ENCODE measurements at places on chromosomes 16 and 17.
A peak's percentile ranks its signal among the peaks of the same experiment; 100 is the strongest.

DNA sequence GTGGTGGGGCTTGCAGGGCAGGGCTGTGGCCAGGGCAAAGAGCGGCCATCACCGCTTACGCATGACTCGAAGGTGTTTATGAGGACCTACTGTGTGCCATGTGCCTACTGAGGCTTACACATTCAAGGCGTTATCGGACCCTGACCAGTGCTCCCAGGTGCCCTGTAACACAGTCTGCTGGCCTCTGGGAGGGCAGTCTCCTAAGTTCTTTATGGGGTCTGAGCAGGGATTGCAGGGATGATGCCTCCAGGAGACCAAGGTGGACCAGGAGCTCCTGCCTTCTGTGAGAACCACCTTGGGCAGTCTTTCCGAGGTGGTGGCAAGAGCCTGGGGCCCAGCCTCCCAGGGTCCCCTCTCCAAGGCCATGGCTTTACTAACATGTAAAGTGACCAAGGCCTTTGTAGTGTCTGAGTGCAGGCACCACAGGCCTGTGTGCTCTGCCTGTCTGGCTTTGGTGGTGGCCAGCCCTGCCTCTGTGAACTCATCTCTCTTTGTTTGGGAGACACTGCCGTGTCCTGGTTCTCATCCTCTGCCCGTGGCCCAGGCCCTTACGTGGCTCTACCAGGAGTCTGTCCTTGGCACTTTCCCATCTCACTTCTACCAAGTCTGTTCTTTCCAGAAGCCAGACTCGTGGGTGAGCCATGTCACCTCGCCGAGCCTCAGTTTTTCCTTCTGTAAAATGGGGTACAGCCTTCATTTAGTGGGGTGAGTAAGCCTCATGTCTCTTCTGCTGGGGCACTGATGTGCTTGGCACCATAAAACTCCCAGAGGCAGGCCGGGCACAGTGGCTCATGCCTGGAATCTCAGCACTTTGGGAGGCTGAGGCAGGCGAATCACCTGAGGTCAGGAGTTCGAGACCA is 3.4 kb upstream of the SYNGR2 start:
- DNase-seq: no peak

GRCh38 chr16:4628283-4628682 is 3.7 kb downstream of the MGRN1 start:
- no peak for DNase-seq

DNA sequence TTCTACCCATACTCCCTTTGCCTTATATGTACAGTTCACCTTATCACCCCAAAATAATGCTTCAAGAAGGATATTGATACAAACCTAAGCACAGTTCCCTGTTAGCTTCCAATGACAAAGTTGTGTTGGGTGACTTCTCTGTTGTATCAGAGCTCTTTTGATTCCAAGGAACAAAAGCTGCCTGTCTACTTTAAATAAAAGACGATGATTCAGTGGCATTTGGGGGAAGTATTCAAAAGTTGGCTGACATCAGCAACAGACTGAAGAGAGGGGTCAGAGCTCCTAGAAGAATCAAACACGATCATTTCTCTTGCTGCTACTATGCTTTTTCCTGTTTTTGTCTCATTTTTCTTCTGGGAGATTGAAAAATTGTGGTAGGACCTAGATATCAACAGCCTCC is 69.4 kb upstream of the CA10 start:
- no peak for DNase-seq

- DNase-seq: no peak
Measured at GRCh38 chr16:9824200-9825068, 357.8 kb downstream of the GRIN2A start.

- DNase-seq: no peak
Measured at GRCh38 chr17:15513856-15514459, 46.5 kb upstream of the CDRT4 start.

DNA sequence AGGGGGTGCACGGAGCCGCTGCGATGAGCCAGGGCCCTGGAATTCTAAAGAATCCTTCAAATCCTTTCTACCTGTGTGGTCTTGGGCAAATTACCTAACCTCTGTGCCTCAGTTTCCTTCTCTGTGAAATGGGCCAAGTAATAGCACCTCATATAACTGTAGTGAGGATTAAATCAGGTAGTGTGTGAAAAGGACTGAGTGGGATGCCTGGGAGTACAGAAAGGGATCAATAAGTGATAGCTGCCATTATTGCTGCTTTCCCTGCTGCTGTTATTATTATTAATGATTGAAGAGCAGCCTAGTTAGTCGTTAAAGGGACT is 958 bp downstream of the SCNN1G start:
- DNase-seq: no peak

DNA sequence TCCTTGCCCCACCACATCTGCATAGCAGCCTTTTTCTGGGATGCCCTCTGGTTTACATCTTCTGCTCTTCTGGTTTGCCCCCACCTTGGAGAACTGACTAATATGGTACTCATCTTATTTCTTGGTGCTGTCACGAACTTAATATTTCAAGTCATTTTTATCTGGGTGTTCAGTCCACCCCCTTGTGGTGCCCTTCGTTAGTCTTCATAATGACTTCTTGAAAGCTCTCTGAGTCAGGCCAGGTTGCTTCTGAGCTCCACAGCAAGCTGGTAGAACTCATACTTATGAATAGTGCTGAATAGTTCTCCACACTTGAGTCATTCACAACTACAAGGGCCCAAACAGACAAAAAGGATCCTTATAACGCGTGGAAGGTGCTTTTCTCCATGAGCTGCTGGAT is 35.8 kb upstream of the TEKT3 start:
- DNase-seq: peak; percentile 73

DNA sequence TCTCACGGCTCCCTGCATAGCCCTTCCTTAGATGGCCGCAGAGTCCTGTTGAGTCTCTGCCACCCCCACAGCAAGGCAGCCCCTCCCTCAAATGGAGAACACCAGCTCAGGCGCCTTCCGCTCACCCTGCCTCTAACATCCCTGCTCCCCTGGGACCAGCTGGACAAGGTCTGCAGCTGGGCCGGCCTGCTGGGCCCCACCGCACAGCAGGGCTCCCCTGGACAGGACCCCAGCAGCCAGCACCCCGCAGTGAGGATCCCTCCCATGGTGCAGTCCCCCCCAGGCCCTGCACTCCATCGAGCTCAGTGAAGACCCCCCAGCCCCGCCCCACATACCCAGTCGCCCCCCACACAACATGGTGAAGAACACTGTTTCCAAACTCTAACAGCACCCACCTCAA is 10.2 kb downstream of the ATP2A3 start:
- no peak for DNase-seq

- no peak for DNase-seq
Measured at GRCh38 chr16:56298116-56298515, 106.8 kb downstream of the GNAO1 start.

DNA sequence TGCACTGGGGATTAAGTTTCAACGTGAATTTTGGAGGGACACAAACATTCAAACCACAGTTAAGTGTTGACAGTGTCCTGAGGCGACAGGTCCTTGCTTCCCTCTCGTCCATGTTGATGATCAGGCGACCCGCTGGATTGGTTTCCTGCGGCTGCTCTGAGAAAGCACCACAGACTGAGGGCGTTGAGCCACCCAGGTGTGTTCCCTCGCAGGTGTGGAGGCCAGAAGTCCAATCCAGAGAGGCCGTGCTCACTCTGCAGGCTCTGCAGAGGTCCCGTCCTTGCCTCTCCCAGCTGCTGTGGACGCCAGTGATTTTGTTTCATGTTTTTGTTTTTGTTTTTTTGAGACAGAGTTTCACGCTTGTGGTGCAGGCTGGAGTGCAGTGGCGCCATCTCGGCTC is 22.4 kb upstream of the CBX2 start:
- DNase-seq: no peak

GRCh38 chr17:69523244-69523861 is 108.9 kb downstream of the MAP2K6 start:
- peak; percentile 54 for DNase-seq

- peak; percentile 74 for DNase-seq
Measured at GRCh38 chr16:78446486-78446885, 347.0 kb downstream of the WWOX start.

DNA sequence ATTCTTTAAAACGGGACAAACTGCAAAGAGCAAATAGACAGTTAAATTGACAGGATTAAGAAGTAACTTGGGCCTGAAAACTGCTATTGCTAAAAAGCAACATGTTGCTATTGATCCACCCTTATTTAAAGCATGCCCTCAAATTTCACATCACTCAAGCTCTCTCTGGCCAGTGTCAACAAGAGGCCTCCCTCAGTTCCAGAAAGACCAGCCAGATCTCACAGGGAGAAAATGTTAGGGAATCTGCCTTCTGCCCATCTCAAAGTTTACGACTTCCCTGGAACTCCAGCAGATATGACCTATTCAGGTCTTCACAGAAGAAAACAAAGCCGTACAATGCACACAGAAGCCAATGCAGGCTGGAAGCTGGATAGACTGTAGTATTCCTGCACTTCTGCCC is 8.9 kb downstream of the CFAP20 start:
- no peak for DNase-seq

GRCh38 chr17:5468075-5468473 is 708 bp downstream of the DHX33 start:
- no peak for DNase-seq

- DNase-seq: no peak
Measured at GRCh38 chr16:73887911-73888310, 408.7 kb upstream of the PSMD7 start.

GRCh38 chr17:74393346-74393942 is 26.1 kb downstream of the GPR142 start:
- DNase-seq: no peak

DNA sequence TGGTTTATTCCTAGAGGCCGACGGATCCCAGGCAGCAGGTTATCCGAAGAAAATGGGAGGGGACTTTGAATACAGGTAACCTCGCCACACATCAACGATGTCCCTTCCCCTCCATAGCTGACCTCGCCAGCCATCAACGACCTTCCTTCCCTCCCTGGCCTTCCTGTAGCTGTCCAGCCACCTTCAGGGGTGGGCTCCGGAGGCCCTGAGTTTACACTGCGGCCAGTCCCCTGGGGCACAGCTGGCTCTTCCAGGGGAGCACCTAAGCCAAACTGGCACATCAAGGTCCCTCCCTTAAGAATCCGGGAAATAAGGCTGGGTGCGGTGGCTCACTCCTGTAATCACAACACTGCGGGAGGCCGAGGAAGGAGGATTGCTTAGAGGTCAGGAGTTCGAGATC is 10.1 kb upstream of the RPH3AL start:
- no peak for DNase-seq

DNA sequence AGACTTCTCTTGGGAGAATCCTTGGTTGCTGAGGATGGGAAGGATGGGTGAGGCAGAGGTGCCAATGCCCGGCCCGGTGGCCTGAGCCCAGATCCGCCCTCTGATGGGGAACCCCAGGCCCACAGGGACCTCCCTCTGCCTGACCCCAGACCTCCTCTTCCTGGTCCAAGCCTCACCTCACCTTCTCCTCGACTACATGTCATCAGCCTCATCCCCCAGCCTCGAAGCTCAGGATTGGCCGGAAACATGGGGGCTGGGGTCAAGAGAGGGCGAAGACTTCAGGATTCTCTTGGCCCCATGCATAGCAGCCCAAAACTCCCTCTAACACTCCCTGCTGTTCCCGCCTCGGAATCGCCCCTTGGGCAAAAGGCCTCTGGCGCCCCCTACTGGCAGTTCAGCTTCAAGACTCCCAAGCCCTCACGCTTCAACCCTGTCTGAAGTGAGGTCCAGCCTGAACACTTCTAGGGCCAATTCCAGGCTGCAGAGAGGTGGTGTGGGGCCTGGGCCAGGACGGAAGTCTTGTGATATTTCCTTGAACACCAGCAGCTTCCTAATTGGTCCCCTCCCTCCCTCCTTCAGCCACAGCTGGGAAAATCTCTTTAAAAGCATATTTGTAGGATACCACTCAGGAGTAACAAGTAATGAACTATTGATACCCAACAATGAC is 47.2 kb downstream of the ARHGAP27 start:
- DNase-seq: peak; percentile 84

GRCh38 chr16:55488306-55488705 is 9.3 kb downstream of the MMP2 start:
- no peak for DNase-seq

- DNase-seq: no peak
Measured at GRCh38 chr17:77456271-77456950, 315.6 kb downstream of the SEC14L1 start.

- DNase-seq: no peak
Measured at GRCh38 chr17:17728550-17729251, 47.4 kb downstream of the RAI1 start.

GRCh38 chr17:48795444-48796162 is 21.4 kb downstream of the TTLL6 start:
- DNase-seq: no peak

GRCh38 chr16:84700446-84701300 is 873 bp downstream of the USP10 start:
- DNase-seq: peak; percentile 57

DNA sequence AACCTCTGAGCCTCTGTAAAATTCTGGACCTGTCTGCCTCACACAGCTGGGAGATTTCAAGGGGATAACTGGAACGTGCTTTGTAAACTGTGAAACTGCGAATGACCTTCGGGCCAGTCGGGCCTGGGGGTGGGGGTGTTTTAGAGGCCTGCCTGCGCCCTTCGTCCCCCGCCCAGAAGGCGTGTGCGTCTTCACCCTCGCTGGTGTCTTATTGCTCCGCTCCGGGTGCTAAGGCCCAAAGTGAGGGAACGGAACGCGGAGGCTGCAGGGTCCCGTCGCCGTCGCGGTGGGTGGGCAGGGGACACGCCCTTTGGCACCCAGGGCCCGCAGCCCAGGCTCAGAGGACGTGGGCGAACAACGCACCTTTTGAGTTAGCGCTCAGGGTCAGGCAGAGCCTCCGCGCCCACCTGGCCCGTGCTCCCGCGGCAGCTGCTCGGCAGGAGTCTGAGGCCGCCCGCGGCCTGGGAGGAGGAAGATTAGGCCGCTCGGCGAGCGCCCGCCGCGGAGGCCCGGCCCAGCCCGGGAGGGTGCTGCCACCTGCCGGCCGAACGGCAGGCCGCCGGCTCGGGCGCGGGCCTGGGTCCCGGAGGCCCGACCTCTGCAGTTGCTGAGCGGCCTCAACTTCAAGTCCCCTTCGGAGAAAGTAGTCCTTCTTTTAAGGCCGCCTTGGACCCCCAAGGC is 29.7 kb downstream of the DCAKD start:
- DNase-seq: peak; percentile 37

DNA sequence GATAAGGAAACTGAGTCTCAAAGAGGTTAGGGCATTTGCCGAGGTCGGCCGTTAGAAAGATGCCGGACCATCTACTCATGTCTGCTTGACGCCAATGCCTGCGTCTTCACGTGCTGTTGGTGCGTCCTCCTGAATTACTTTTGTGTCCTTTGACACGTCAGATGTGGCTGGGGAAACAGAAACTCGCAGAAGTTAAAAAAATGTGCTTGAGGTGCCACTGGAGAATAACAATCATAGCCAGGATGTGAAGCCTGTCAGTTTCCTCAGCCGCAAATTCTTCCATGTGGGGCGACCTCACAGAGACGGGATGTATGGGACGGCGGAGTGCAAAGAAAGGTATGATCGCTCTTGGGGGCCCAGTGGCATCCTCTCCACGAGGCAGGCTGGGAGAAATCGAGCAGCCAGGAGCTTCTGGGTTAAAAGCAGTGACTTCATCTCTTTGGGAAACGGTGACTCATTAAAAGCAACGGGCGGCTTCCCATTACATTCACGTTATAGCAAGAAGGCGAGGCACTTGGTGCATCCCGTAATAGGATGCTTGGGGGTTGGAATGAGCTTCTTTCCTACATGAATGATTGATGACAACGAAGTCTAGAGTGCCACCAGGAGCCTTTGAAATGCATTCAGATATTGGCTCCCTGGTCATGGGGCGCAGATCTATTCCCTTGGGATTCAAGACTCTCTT is 67.8 kb downstream of the BMERB1 start:
- DNase-seq: peak; percentile 95

Data from RKO (cell line).